ENCODE measurements at places on chromosomes 4 and X.
A peak's percentile ranks its signal among the peaks of the same experiment; 100 is the strongest.

GRCh38 chr4:36256398-36256891, 12.1 kb upstream of the ARAP2 start:
- no peak for DNase-seq

- DNase-seq, result no peak
Observed at GRCh38 chr4:186689476-186689875, 34.2 kb downstream of the FAT1 start.

- DNase-seq, result no peak
Observed at GRCh38 chr4:38343608-38344007, 320.4 kb upstream of the KLF3 start.

DNA sequence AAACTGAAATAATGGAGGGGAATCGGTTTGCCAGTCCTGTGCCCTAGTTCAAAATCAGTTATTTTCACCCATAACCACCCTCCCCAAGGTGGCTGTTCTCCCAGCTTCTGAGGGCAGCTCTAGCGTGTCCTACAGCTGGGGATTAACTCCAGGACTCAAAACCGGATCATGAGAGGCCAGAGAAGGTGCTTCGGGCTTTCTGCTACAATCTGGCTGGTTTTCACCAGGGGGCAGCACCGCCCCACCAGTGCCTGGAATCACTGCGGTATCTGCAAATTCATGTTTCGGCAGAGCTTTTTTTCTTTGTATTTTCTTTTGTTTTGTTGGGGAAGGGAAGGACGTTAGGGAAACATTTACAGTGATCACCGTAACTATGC, 28.4 kb downstream of the PDHA1 start:
- peak; percentile 44 for DNase-seq

DNA sequence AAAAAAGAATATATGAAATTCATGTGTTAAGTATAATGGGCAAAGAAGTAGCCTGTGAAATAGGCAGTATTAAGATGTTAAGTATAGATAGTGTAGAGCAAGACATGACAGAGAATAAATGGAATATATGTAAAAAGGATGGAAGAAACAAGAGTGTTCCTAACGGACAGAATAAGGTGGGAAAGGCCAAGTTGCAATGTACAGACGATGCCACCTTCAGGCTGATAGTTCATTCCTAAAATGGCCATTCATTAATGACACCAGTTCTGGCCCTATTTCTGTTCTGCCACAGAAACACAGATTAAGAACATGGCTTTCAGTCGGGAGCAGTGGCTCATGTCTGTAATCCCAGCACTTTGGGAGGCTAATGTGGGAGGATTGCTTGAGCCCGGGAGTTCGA, 4.4 kb upstream of the FAM184B start:
- no peak for DNase-seq

- DNase-seq, result no peak
Observed at GRCh38 chr4:3783693-3784306, 17.6 kb downstream of the ADRA2C start.

DNA sequence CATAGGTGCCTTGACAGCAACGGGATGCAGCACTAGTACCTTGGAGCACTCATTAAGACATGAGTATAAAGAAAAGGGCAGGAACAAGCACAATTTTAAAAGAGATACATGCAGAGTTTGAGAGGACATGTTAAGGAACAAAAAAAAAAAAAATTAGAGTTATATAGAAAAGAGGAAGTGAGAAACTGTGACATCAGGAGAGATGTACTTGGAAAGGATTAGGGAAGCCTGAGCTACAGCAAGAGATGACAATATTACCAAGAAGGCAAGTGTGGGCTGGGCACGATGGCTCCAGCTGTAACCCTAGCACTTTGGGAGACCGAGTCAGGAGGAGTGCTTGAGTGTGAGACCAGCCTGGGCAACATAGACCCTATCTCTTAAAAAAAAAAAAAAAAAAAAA, 37.4 kb downstream of the GPR143 start:
- no peak for DNase-seq

GRCh38 chr4:186727169-186727976, 3.7 kb upstream of the FAT1 start:
- no peak for DNase-seq

- DNase-seq, result no peak
Observed at GRCh38 chr4:136935305-136935704, 597.0 kb downstream of the PCDH18 start.

DNA sequence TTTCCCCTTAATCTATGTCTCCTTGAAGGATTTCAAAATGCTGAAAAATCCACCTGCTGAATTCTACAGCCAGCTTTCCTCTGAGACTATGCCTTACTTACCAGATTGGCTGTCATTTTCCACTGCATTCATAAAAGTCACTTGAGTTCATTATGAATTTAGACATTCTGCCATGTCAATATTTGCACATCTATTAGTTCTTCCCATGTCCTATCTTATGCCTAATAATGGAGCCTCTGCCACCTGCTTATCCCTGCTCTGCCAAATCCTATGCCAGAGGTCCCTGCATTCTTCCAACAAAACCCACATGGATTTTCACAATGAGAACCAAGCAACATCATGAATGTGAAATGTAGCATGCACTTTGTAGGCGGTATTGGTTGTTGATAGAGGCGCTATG, 42.6 kb downstream of the GASK1B start:
- no peak for DNase-seq

DNA sequence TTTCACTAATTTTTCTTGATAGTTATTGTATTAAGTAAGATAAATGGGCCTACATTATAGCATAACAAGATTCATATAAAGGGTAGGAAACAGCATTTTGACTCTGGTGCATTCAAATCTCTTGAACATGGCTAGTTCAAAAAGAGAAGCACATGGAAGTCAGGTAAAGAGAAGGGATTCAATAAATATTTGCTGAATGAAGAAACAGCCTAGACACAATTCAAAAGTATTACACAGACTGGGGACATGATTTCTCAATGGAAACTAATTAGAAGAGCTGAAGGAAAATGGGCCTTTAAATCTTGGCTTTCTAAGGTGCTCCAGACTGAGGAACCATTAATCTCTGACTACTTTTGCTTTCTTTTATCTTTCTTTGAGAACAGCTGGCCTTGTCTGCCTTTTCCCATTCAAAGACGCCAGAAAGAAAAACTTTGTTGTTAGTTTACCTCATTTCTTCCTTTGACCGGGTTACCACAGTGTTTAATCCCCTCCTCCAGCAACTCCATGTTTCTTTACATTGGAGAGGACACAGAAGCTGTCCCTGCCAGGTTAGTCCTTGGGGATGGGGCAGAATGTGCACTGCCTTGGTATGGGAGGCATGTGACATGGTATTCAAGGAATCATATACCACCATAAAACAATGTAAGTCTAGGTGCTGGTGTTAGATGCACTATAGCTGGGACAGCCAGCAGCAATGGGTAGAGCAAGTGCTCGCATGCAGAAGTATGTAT, 264.2 kb downstream of the CAMK2D start:
- no peak for DNase-seq

GRCh38 chrX:6225911-6226595, 2.6 kb downstream of the NLGN4X start:
- no peak for DNase-seq
